ENCODE measurements at places on chromosomes 11 and 22.

- no peak for DNase-seq
These were observed 38.6 kb upstream of the SOX6 start for GRCh38 chr11:16394947-16395346.

GRCh38 chr11:202490-202889 lies 4.7 kb downstream of the BET1L start:
- DNase-seq, result no peak

DNA sequence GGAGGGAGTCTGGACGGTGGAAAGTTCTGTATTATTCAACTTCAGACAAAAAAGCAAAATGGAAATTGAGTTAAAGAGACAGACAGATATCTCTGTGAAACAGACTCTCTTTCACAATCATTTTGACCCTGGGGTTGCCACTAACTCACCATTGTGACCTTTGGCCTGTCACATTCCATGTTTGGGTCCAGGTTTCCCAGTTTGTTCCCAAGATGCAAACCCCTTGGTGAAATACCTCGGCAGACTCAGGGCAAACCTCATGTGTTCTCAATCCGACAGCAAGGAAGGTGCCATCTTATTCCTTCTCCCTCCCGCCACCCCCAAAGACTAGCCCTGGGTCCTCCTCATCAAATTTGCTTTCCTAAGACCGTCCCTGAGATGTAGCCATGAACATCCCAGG lies 41.8 kb downstream of the GALNT18 start:
- peak; percentile 9 for DNase-seq

DNA sequence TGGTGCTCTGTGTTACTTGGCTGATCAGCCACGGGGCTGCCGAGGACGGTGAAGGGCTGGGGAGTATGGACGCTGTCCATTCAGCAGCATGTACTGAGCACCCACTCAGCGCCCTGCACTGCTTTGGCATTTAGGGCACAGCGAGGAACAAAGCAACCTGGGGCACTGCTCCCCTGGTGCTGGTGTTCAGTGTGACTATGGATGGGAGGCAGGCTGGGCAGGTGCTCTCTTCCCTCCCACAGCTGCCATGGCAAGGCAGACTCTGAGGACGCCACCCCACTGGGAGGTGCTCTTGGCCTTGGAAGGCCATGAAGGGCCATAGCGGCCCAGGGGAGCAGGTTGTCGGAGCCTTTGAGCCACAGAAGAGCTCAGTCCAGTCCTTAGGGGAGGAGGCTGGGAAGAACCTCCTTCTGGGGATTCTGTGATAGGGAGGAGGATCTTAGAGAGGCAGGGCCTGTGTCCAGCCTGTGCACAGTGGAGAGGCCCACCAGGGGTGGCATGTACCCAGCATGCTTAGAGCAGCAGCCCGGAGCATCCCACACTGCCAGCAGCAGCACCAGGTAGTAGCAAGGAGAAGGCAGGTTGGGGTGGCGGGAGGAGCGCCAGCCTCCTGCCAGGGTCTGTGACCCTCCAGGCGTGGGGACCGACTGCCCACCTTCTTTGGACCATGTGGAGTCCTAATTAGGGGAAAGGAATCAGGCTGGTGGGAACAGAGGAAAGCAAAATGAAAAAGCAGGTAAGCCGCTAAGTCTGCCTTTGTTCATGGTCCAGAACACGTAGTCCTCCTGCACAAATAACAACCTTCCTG lies 141.8 kb downstream of the MPPED1 start:
- DNase-seq, result no peak

GRCh38 chr11:93957397-93957952 lies 63.7 kb upstream of the HEPHL1 start:
- no peak for DNase-seq

DNA sequence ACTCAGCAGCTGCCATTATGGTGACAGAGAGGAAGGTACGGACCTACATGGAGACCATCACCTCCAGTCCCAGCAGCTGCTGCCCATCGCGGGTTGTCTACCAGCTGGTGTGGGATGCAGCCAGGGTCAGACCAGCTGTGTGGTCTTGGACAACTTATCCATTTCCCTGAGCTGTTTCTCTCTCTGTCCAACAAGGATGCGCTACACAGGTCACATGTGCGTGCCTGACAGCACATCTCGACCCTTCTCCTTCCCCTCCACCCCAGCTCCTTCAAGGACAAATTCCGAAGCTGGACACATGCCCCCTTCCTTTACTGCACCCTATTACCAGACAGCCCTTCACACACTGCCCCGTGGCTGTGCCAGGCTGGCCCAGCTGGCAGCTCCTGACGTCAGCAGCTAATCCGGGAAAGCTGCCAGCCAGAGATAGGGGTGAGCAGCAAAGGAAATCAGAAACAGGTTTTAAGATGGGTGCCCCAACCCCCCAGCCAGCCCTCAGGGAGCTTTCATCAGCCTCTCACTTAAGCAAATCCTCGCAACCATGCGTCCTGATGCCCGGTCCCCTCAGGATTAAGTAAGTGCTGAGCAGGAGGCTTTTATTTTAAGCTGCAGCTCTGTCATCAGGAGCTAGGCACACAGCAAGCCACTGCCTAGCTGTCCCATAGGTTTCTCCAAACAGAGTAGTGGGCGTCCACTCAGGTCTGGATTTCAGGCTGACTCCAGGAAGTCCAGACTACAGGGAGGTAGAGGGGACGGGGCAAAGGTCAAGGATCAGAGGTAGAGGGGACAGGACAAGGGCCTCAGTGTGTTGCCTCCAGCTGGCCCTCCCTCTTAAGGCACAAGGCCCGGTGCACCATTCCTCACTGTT lies 20.3 kb downstream of the TEF start:
- peak; percentile 90 for DNase-seq

GRCh38 chr22:27327497-27327896 lies 474.1 kb downstream of the MN1 start:
- DNase-seq, result no peak

- DNase-seq, result no peak
These were observed 12.1 kb downstream of the DERL3 start for GRCh38 chr22:23826510-23827350.
